ENCODE measurements at places on chromosomes 1 and 21.

- DNase-seq: no peak
Measured at GRCh38 chr1:180230791-180231505, 884 bp downstream of the LHX4 start.

GRCh38 chr1:205508227-205508714 is 3.8 kb downstream of the CDK18 start:
- no peak for DNase-seq

DNA sequence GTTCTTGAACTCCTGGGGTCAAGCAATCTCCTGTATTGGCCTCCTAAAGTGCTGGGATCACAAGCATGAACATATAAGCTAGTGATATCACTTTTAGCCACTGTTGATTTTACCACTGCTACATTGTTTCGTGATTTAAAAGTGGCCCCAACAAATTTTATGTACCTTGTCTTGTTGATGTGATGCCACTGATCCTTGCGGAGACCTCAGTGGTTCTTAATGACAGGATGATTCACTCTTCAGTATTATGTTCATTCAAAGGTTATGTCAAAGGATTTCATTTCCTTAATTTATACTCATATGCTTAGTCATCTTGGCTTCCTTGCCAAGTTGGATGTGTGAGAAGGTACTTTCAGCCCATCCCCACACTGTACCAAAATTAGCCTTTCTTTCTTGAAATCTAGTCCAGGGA is 12.1 kb downstream of the PRKACB start:
- DNase-seq: no peak

- DNase-seq: no peak
Measured at GRCh38 chr1:5620997-5621396, 371.2 kb downstream of the NPHP4 start.

DNA sequence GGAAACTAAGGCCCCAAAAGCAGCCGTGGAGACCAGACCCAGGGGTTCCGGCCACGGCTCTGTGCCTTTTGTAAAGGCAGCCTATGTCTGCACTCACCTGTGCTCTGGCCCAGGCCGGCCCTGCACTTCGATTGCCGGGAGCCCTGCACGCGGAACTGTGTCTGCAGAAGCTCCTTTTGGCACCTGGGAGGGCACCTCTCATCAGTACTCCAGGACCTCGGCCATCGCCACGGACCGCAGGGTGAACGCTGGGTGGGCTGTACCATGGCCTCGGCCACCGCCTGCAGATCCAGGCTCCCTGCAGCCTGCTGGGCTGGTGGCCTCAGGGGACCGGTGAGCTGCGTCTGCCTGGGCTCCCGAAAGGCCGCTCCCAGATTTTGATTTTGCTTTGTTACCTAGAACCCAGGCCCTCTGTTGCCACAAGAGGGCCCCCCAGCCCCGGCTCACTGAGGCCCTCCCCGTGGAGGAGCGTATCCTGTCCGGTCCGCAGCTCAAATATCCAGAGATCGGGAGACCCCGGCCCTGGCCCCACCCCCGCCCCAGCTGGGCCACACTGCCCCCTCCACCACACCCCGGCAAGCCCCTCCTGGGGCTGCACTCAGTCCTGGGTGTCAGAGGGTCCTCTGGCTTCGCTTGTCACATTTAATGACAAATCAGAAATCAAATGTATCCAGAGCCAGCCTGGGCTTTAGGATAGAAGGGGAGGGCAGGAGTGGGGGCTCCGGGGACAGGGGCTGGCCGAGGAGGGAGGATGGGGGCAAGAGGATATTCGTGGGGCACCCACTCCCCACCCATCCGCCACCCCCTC is 60.2 kb upstream of the PDE9A start:
- peak; percentile 69 for DNase-seq

- no peak for DNase-seq
Measured at GRCh38 chr1:53220962-53221286, 490 bp upstream of the CZIB start.

DNA sequence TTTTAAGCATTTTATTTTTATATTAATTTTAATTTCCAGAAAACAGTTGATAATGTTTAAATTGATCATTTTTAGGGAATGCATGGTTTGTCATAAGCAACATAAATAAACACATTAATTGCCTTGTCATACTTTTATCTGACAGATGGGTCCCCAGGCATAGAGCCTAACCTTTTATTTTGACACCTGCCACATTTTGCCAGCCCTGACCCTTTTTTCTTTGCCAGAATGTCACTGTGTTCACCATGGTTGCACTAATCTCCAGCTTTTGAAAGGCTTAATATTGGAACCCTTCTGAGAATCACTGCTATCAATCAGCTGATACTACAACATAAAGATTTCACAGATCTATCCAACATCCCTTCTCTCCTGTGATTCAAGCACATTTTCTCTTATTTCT is 56.0 kb upstream of the DPYD start:
- DNase-seq: no peak

- no peak for DNase-seq
Measured at GRCh38 chr1:112513112-112513870, 4.5 kb downstream of the WNT2B start.

DNA sequence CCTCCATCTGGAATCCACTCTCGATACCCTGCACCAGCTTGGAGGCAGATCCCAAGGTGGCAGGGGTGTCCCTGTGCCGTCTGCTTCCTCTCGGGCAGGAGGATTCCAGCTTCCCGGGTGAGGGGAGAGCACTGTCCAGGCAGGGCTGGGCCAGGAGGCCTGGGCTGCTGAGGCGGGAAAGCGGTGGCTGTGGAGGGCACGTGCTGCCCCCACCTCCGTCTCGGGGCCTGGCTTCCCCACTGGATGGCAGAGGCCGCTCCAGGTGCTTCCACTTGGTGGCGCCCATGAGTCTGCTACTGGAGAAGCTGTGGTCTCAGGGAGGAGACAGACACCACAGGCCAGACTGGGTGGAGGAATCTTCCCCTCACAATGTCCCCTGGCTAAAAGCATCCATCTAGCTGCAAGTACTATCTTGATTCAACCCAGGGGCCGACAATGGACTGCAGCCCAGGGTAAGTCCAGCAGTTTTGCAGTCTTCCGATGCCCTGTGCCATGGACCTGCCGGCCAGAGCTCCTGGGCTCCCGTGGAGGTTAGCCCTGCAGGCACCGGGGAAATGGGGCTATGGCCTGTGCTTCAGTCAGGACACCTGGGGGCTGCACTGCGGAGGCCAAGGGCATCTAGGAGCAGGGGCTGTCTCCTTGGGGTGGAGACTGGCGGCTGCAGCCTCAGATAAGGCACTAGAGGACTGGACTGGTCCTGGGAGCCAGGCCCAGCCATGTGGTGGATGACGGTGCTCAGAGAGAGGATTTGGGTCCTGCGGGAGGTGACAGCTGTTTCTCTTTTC is 41.3 kb upstream of the EIF4G3 start:
- peak; percentile 67 for DNase-seq

DNA sequence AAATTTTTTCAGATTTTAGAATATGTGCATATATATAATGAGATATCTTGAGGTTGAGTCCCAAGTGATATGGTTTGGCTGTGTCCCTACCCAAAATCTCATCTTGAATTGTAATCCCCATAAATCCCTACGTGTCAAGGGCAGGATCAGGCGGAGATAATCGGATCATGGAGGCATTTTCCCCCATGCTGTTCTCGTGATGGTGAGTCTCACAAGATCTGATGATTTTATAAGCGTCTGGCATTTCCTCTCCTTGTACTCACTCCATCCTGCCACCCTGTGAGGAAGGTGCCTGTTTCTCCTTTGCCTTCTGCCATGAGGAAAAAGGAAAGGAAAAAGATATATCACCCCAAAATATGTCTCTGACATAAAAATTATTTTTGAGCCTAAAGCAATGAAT is 64.6 kb downstream of the TOR3A start:
- DNase-seq: no peak

DNA sequence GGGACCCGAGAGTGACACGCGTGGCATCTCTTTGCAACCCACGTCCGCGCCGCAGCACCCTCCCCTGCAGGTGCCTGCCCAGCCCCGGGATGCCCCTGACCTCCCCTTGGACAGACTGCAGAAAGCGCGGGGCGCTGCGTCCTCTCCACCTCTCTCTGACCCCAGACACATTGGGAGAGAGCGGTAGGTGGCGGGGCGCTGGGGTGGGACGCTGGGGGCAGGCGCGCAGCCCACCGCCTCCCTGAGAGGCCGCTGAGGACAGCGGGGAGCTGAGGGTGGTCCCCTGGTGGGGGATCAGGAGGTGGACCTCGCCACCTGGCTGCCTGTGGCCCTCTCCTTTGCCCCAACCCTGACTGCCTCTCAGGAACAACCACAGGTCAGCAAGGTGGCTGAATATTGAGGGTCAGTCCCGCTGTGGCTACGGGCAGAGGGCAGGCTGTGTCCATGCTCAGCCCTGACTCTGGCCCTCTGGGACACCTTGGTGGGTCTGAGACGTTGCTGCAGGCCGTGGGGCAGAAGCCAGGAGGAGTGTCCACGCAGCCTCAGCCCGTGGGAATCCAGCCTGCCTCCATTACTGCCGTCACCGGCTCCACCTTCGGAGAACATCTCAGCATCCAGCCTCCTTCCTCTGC is 761 bp upstream of the UBE2J2 start:
- DNase-seq: no peak

- no peak for DNase-seq
Measured at GRCh38 chr21:29271927-29272333, 26.8 kb upstream of the BACH1 start.

DNA sequence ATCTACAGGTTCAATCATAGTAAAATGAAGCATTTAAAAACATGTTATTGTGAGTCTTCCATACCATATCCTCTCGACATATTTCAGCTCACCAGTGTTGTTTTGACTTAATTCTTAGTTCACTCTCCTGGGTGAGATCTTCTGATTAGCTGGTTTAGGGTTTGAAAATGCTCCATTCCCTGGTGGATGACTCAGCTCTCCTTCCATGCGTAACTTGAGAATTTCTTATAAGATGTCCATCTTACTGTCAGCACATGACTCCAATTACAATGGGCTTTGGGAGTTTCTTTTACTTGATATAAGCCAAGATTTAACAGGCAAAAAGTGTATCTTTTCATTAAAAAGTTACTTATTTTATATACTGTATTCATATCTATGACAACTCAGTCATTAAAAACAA is 476.5 kb downstream of the BRINP3 start:
- no peak for DNase-seq

GRCh38 chr1:215710036-215710898 is 143.2 kb downstream of the KCTD3 start:
- DNase-seq: peak; percentile 33

DNA sequence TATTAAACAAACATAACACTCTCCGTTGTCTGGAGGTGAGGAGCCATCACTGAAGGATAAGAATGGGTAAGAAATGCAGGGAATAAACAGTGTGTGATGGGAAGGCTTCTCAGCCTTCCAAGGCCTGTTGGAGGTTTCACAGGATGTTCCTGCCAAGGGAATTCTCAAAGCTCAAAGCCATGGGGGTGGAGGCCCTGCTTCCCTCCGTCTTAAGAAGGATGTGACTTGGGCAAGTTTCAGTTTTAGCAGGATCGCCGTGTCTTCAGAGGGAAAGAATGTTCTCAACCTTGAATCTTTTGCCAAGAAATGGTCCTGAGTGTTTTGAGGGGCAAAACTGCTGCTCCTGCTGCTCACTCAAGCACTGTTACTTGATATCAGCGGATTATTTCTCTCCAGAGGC is 41.7 kb upstream of the IL20 start:
- DNase-seq: no peak

DNA sequence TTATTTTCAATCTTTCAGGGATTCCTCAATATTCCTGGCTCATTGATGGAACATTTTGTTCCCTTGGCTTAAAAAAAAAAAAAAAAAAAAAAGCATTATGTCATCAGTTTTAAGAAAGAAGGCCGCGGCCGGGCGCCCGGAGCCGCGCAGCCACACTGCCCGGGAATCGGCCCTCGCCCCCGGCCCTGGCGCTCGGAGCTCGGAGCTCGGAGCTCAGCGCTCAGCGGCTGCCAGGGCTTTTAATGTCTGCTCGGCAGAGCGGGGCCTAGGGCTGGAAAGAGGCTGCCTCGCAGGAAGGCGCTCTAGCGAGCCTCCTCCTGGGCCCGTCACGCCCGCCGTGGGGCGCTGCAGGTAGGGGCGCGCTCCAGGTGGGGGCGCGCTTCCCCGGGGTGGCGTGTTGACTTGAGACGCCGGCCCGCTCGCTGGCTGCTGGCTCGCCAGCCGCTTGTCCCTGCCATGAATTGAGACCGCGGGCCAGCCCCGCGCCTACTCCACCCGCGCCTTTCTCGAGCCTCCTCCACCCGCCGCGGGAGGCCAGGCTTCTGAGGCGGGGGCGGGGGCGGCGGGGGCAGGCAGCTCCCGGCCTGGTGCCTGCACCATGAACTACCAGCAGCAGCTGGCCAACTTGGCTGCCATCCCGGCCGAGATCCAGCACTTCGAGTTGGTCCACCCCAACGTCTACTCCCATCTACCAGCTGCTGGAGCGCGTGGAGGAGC is 5.4 kb upstream of the TDRD5 start:
- peak; percentile 31 for DNase-seq

- DNase-seq: no peak
Measured at GRCh38 chr1:97677702-97678101, 243.1 kb downstream of the DPYD start.

- no peak for DNase-seq
Measured at GRCh38 chr1:33346927-33347649, 26.2 kb upstream of the A3GALT2 start.

- peak; percentile 57 for DNase-seq
Measured at GRCh38 chr1:116909512-116910378, at the start of gene PTGFRN. Gene PTGFRN (plus strand): TSS chr1:116909916. CDS start chr1:116910204, 288 bp downstream.

GRCh38 chr1:67532452-67533216 is 102.4 kb upstream of the SERBP1 start:
- no peak for DNase-seq
